Smooth muscle cell of trachea (primary cell): ENCODE measurements at places on chromosomes 1 and 21. TPM values are rescaled to one million over a fixed set of nuclear protein-coding genes. Genes with fewer than 3 reads are reported as not detected.

The MASP2 gene
- under 0.01 TPM in 1 of 2 replicates, not detected in the other for total RNA-seq

The NTMT2 gene
- total RNA-seq: not detected in 2 replicates

The KCNK2 gene
- total RNA-seq: 4.1 and 5.2 TPM in 2 replicates

The IGSF21 gene
- not detected in 2 replicates for total RNA-seq

The EPHA2 gene
- total RNA-seq: 4.2 and 10.1 TPM in 2 replicates
